Activated naive CD8-positive, alpha-beta T cell treated with anti-CD3 and anti-CD28 coated beads, Interleukin-2, amount 10 ng/mL, durations not matched to agents 7 days and 5 days (primary cell): ENCODE measurements at places on chromosomes 11 and 22.

GRCh38 chr11:72642043-72642883 is 32.0 kb downstream of the PDE2A start:
- H3K36me3 ChIP-seq: no peaks in the 10 kb centered on the region
- peak overlapping the region; percentile 48 for H3K4me3 ChIP-seq
- H3K27me3 ChIP-seq: peaks cover 13% of the 10 kb centered on the region
- no peak overlapping the region for H3K27ac ChIP-seq
- peak; percentile 47 for DNase-seq

DNA sequence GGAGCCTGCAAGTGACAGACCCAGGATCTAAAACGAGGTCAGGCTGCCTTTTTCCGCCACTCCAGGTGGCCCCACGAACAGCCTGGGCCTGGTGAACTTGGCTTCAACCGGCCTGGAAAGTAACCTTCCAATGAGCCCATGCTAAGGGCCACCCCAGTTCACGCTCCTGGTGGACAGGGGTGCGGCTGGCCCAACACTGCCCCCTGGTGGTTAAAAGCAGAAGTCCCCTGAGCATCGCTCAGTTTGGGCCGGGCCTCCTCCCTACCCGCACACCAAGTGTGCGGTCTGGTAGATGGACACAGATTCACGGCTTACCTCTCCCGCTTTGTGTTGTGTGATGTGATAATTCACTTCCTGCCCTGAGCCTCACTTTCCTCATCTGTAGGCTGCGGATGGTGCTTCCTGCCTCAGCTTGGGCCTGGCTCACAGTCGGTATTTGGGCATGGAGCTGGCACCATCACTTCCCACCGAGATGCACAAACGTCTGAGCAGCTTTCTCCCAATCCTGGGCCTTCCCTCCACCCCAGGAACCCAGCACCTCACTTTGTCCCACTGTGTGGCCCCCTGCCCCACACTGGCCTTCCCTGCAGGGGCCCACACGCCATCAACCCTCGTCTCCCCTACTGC is 13.7 kb upstream of the SEC14L3 start:
- H3K27ac ChIP-seq: no peak overlapping the region
- peaks cover 5% of the 10 kb centered on the region for H3K27me3 ChIP-seq

DNA sequence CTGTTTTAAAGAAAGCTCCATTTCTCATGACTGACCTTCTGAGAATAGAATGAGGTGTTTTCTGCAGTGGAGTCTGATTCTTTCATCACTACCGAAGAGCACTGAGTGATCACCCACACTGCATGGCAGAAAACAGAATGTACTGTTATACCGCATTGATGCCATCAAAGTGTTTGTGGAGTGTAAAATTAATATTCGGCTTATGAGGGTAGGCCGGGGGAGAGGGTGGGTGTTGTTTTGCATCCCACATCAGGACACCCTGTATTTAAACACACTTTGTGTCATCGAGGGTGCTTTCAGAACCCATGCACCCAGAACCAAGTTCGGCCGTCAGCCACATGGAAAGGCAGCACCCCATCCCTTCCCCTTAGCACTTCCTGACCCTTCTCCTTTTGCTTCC is 41.3 kb upstream of the ETS1 start:
- no peaks in the 10 kb centered on the region for H3K36me3 ChIP-seq
- peak overlapping the region; percentile 93 for H3K27ac ChIP-seq
- peaks cover 74% of the 10 kb centered on the region for H3K4me1 ChIP-seq

DNA sequence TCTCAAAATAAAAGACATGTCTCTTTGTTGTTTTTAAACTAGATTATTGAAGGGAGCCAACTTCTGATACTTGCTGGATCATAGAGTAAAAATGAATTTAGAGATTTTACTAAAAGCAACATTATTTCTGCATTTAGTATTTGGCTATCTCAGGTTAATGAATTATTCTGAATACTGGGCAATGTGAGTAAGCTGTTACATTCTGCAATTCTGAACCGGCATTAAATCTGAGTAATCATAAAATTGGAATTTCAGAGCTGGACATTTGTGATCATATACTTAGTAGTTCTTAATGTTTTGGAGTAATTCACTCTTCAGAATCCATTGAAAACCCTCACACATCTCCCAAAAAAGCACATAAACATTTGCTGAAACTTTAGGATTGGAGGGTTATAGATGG is 11.5 kb downstream of the POLD3 start:
- no peaks in the 10 kb centered on the region for H3K4me1 ChIP-seq
- H3K27me3 ChIP-seq: no peaks in the 10 kb centered on the region
- peaks cover 17% of the 10 kb centered on the region for H3K36me3 ChIP-seq
- DNase-seq: no peak
- no peak overlapping the region for H3K27ac ChIP-seq

DNA sequence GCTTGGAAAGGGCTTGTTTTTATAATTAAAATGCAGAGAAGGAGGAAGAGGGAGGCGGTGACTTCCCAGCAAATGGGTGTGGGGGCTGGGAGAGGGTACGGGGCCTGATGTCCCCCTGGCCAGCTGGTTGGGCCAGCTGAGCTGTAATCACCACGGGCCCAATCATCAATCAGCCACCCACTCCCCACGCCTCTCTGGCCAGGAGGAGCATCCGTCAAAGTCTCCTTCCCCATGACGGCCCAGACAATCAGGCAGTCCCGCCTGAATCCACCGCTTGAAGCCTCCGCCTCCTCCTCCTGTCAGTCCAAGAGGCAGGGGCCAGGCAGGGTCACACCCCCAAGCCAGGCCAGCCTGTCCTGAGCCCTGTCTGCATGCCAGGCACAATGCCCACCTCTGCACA is 13.3 kb upstream of the CABP7 start:
- H3K27me3 ChIP-seq: peaks cover 6% of the 10 kb centered on the region
- H3K36me3 ChIP-seq: no peaks in the 10 kb centered on the region
- H3K4me3 ChIP-seq: no peak overlapping the region
- DNase-seq: no peak
- H3K27ac ChIP-seq: no peak overlapping the region

GRCh38 chr11:61815790-61816735 is 740 bp downstream of the FADS1 start:
- H3K4me1 ChIP-seq: peaks cover 12% of the 10 kb centered on the region
- peak; percentile 74 for DNase-seq
- peak overlapping the region; percentile 94 for H3K27ac ChIP-seq
- peaks cover 29% of the 10 kb centered on the region for H3K36me3 ChIP-seq
- H3K27me3 ChIP-seq: peaks cover 19% of the 10 kb centered on the region
- peak overlapping the region; percentile 98 for H3K4me3 ChIP-seq

GRCh38 chr11:70105755-70106571 is 27.8 kb downstream of the ANO1 start:
- H3K27me3 ChIP-seq: no peaks in the 10 kb centered on the region
- H3K4me1 ChIP-seq: no peaks in the 10 kb centered on the region
- no peak for DNase-seq
- no peak overlapping the region for H3K27ac ChIP-seq
- no peak overlapping the region for H3K4me3 ChIP-seq

DNA sequence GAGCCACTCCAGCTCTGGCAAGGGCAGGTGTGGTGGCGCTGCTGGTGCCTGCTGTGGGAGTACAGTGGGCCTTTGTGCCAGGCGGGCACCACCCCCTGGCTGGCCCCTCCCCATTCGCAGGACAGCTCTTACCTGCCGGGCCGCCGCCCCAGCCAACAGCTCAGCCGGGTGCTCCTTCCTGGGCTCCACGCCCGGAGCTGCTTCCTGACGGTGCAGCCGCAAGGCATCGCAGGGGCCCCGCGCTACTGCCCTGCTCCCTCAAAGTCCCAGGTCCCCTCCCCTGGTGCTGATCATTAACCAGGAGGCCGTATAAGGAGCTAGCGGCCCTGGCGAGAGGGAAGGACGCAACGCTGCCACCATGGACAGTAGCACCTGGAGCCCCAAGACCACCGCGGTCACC is at the start of gene SLC5A1:
Gene SLC5A1, plus strand, starts transcription at position 338 of the 400 bp plus-strand sequence. Its CDS starts 21 bp downstream, at position 359.
- no peaks in the 10 kb centered on the region for H3K4me1 ChIP-seq
- no peaks in the 10 kb centered on the region for H3K36me3 ChIP-seq
- no peak within 1 kb of the TSS for H3K4me3 ChIP-seq
- DNase-seq: no peak
- H3K27ac ChIP-seq: no peak within 1 kb of the TSS

DNA sequence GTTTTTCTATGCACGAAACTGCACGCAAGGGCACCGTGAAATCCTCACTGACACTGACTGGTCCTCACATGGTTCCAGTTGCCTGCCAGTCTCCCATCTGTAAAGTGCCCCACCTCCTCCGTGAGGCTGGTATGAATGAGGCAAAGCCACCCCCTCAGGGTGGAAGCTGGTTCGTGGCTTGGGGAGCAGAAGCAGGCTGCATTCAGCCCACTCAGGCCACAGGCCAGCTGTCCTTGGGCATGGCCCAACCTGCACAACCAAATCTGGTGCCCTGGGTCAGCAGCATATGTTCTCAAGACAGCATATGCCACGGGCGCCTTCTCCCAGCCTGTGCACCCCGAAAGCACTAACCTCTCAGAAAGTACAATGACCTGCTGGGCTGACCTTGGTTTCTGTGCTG is 29.3 kb downstream of the SERPINH1 start:
- peaks cover 12% of the 10 kb centered on the region for H3K27me3 ChIP-seq
- no peak for DNase-seq
- no peaks in the 10 kb centered on the region for H3K36me3 ChIP-seq
- no peak overlapping the region for H3K27ac ChIP-seq

GRCh38 chr11:15006139-15006759 is 34.1 kb upstream of the CALCA start:
- no peak overlapping the region for H3K4me3 ChIP-seq
- DNase-seq: no peak
- H3K36me3 ChIP-seq: no peaks in the 10 kb centered on the region
- no peak overlapping the region for H3K27ac ChIP-seq

DNA sequence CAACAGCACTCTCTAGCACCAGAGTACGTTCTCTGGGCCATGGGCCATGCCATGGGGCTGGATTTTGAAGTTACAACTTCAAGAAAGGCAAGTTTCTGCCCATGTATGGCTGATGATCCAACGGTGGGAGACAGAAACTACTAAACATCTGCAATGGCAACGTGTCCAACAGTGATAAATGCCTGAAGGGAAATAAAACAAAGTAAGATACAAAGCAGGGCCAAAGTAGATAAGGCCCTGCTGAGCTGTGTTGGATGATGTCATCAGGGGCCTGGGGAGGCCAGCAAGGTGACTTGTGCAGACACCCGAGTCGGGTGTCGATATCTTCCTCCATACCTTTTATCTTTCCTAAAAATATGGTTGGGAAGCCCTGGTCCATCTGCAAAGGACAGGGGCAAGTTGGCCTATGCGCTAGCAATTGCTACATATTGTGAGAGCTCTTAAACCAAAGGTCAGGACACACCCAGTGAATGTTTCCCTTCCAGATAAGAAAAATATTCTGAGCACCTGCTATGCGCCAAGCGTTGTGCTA is 487.2 kb downstream of the MN1 start:
- H3K4me3 ChIP-seq: no peak overlapping the region
- DNase-seq: no peak
- no peaks in the 10 kb centered on the region for H3K36me3 ChIP-seq
- H3K4me1 ChIP-seq: no peaks in the 10 kb centered on the region
- peaks cover 8% of the 10 kb centered on the region for H3K27me3 ChIP-seq
- H3K27ac ChIP-seq: no peak overlapping the region

- DNase-seq: peak; percentile 22
- H3K27me3 ChIP-seq: peaks cover 8% of the 10 kb centered on the region
- H3K4me1 ChIP-seq: peaks cover 5% of the 10 kb centered on the region
These were observed 28.8 kb upstream of the P2RY2 start for GRCh38 chr11:73189315-73189714.

DNA sequence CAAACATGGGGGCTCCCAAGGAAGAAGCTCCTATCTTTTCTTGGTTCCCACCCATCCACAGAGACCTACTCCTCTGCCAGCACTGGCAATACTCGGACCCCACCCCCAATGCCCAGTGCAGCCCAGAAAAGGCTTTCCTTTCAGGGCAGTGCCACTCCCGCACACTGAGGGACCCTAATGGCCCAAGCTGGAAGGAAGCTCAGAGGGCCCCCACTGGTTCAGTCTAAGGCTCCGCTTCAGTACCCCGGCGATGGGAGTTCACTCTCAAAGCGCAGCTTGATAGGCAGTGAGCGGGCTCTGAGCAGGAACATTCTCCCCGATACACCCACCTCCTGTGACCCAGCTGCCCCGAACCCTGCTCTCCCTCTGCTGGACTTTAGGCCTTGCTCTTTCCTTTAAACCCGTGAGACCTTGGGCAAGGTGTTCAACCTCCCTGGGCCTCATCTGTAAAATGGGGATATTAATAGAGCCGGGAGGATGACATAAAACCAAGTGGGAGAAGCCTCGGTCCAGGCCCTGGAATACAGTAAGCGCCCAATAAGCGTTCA is 48.4 kb downstream of the CHRDL2 start:
- H3K4me3 ChIP-seq: peak overlapping the region; percentile 25
- H3K27me3 ChIP-seq: peaks cover 21% of the 10 kb centered on the region
- peaks cover 4% of the 10 kb centered on the region for H3K4me1 ChIP-seq
- no peak overlapping the region for H3K27ac ChIP-seq
- no peaks in the 10 kb centered on the region for H3K36me3 ChIP-seq

DNA sequence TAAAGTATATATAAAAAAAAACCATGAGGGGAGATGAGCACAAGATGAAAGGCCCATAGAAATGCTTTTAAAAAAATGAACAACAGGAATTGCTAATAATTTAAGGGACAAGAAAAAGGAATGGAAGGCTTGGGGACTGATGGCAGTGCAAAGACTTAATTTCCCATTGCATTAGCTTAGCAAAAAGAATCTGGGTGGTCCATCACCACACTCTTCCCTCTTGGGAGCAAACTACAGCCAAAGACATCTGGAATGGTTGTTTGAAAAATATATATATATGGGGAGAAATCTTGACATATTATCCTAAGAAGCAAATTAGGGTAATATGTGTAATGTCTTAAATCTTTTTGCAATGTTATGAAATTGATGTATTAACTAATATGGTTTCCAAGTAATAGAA is 727.1 kb downstream of the METTL15 start:
- H3K36me3 ChIP-seq: no peaks in the 10 kb centered on the region
- H3K4me1 ChIP-seq: no peaks in the 10 kb centered on the region
- no peak overlapping the region for H3K27ac ChIP-seq
- H3K4me3 ChIP-seq: no peak overlapping the region
- no peaks in the 10 kb centered on the region for H3K27me3 ChIP-seq

GRCh38 chr11:71488681-71489270 is 35.8 kb downstream of the NADSYN1 start:
- H3K4me1 ChIP-seq: peaks cover 3% of the 10 kb centered on the region
- peaks cover 37% of the 10 kb centered on the region for H3K36me3 ChIP-seq
- H3K4me3 ChIP-seq: no peak overlapping the region
- no peak overlapping the region for H3K27ac ChIP-seq
- H3K27me3 ChIP-seq: no peaks in the 10 kb centered on the region

- H3K4me3 ChIP-seq: no peak overlapping the region
- H3K36me3 ChIP-seq: peaks cover 15% of the 10 kb centered on the region
- peaks cover 15% of the 10 kb centered on the region for H3K4me1 ChIP-seq
- peaks cover 7% of the 10 kb centered on the region for H3K27me3 ChIP-seq
These were observed 8.3 kb downstream of the FTH1 start for GRCh38 chr11:61959114-61959513.

GRCh38 chr22:31618471-31619176 is 43.4 kb downstream of the PISD start:
- H3K4me1 ChIP-seq: peaks cover 12% of the 10 kb centered on the region
- H3K4me3 ChIP-seq: no peak overlapping the region
- no peak overlapping the region for H3K27ac ChIP-seq
- no peaks in the 10 kb centered on the region for H3K27me3 ChIP-seq
- no peak for DNase-seq
